H1 (cell line): ENCODE measurements at places on chromosomes 1 and 21. TPM values are rescaled to one million over a fixed set of nuclear protein-coding genes. Genes with fewer than 3 reads are reported as not detected.

The OR14K1 gene
- not detected in 2 replicates for total RNA-seq

DNA sequence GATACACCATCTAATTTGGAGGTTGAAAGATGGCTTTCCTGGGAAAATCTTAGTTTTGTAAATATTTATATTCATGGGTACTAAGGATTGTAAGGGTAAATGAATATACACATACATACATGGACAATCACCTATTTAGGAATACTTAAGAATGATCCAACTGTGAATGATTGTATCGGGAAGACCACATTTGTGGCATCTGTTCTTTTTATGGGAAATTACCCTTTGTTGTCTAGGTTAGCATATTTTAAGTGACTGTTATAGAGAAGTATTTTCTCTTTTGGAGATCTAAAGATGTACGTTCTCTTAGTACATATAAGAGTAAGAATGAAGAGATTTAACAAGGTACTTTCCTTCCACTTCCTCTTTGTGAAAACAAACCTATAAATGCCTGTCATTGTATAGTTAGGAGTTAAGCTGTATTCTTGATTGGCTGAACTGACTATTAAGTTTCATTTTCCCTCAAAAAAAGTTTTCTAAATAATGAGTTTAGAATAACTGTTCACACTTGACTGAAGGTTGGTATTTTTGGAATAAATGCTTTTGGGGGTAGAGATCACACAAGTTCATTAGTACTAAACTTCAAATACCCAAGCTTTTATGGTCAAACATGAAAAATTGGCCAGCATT, 26.7 kb downstream of the SNX7 start:
- no peaks in the 10 kb centered on the region for H3K4me1 ChIP-seq
- DNase-seq, result no peak
- no peak overlapping the region for H3K27ac ChIP-seq
- H3K4me3 ChIP-seq, result no peak overlapping the region

The SIKE1 gene
- total RNA-seq, result 73.2 and 79.9 TPM in 2 replicates

The FAM177B gene
- total RNA-seq, result not detected in 2 replicates

The TTC24 gene
- not detected in 2 replicates for total RNA-seq

The AMPD1 gene
- not detected in 2 replicates for total RNA-seq

The DUSP23 gene
- 45.8 and 48.3 TPM in 2 replicates for total RNA-seq

DNA sequence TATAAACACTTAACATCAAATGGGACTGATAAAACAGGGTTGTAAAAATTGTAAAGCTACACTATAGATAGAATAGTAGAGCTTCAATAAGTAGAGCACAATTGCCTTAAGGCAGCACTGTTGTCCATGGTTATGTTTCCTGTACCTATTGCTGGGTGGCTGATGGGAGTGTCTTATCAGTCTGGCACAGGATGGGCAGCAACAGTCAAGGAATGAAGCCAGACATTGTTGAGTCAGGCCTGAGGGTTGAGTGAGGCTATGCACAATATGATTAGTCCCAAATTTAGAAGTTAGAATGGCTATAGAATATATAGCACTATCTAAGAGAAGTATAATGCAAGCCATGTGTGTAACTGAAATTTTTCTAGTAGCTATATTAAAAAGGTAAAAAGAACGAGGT, 25.0 kb upstream of the CD1D start:
- no peak overlapping the region for H3K27ac ChIP-seq
- no peak overlapping the region for H3K4me3 ChIP-seq
- H3K36me3 ChIP-seq, result no peaks in the 10 kb centered on the region
- no peak for DNase-seq

DNA sequence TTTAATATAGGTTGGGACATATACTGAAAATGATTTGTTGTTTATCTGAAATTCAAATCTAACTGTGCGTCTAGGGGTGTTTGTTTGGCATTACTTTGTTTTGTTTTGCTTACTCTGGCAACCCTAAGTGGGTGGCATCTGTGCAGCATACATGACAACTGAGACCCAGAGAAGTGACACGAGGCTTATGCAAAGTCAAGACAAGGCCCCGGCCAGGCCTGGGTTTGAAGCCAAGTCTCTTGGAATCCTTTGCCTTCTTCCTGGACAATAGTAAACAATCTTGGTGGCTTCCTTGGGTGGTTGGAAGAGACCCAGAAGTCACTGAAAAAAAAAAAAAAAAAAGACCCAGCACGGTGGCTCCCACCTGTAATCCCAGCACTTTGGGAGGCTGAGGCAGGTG, 197.6 kb upstream of the TMEM51 start:
- no peaks in the 10 kb centered on the region for H3K27me3 ChIP-seq
- no peak overlapping the region for H3K4me3 ChIP-seq
- DNase-seq, result no peak
- no peak overlapping the region for H3K27ac ChIP-seq
- no peaks in the 10 kb centered on the region; the same call in 1 of the 2 replicates for H3K4me1 ChIP-seq

The SNRNP40 gene
- total RNA-seq, result 111 and 113 TPM in 2 replicates

GRCh38 chr1:162939035-162939434, 78.1 kb upstream of the CCDC190 start:
- H3K36me3 ChIP-seq, result no peaks in the 10 kb centered on the region
- no peaks in the 10 kb centered on the region for H3K4me1 ChIP-seq
- DNase-seq, result no peak
- H3K27ac ChIP-seq, result no peak overlapping the region

The C1orf87 gene
- total RNA-seq, result 0.29 and 0.41 TPM in 2 replicates

- no peak overlapping the region for H3K27ac ChIP-seq
- H3K27me3 ChIP-seq, result no peaks in the 10 kb centered on the region
- H3K4me1 ChIP-seq, result no peaks in the 10 kb centered on the region
- no peak overlapping the region for H3K4me3 ChIP-seq
Measured at GRCh38 chr1:23451441-23451840, 26.9 kb upstream of the TCEA3 start.

The GSTM3 gene
- total RNA-seq, result 2.2 and 4.3 TPM in 2 replicates

GRCh38 chr1:154117642-154118041, 37.2 kb downstream of the NUP210L start:
- no peak overlapping the region for H3K4me3 ChIP-seq
- H3K27me3 ChIP-seq, result no peaks in the 10 kb centered on the region
- no peaks in the 10 kb centered on the region for H3K4me1 ChIP-seq
- H3K27ac ChIP-seq, result no peak overlapping the region

The SLC1A7 gene
- not detected in 2 replicates for total RNA-seq

The NAV1 gene
- total RNA-seq, result 42.7 and 43.6 TPM in 2 replicates

DNA sequence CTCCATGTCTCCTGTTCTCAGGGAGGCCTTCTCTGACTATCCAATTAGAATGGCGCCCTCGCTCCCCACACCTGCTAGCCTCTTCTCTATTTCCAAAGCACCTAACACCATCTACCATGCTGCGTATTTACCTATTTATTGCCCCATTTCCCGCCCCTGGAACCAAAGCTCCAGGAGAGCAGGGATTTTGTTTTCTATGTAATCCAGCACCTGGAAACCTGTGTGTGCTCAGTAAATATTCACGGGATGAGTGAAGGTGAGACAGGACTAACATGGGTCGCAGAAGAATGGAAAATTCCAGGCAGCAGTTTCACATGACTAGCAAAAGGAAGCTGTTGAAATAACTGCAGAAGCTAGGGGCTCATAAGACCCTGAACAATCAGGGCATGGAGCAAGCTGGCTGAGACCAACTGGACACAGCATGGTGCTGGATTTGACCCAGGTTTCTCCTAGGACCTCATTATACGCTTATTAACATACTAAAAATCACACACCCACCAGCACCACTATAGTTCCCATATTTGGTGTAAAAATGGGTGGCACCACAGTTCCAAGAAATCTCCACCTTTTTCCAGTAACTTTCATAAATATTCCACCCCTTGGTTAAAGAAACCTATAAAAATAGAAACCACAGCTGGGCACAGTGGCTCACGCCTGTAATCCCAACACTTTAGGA, 15.1 kb upstream of the TENT5B start:
- H3K36me3 ChIP-seq, result no peaks in the 10 kb centered on the region
- H3K4me3 ChIP-seq, result no peak overlapping the region
- H3K4me1 ChIP-seq, result peaks cover 17% of the 10 kb centered on the region
- H3K27me3 ChIP-seq, result no peaks in the 10 kb centered on the region
- DNase-seq, result no peak

GRCh38 chr1:214824763-214825162, 221.8 kb downstream of the CENPF start:
- H3K36me3 ChIP-seq, result no peaks in the 10 kb centered on the region
- H3K27me3 ChIP-seq, result no peaks in the 10 kb centered on the region
- H3K4me1 ChIP-seq, result no peaks in the 10 kb centered on the region
- H3K4me3 ChIP-seq, result no peak overlapping the region
- no peak for DNase-seq

DNA sequence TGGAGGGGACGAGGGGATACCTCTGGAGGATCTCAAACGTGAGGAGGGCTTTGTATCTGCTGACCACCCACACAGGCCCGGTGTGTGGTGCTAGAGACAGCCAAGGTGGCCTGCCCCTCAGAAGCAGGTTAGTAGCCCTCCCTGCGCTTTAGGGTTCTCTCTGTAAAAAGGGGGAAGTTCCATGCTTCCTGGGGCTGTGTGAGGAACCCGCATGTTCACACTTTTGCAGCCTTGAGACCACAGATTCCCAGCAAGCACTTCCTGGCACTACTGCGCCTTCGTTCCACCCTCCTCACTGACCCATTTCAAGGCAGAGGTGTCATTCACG, 7.9 kb upstream of the GUCA2B start:
- no peak overlapping the region for H3K27ac ChIP-seq
- no peaks in the 10 kb centered on the region for H3K4me1 ChIP-seq
- H3K27me3 ChIP-seq, result no peaks in the 10 kb centered on the region; the same call in 1 of the 2 replicates
- H3K36me3 ChIP-seq, result no peaks in the 10 kb centered on the region

- no peak overlapping the region for H3K4me3 ChIP-seq
- H3K27me3 ChIP-seq, result no peaks in the 10 kb centered on the region
- H3K27ac ChIP-seq, result no peak overlapping the region
- H3K4me1 ChIP-seq, result peaks cover 3% of the 10 kb centered on the region; the same call in 1 of the 2 replicates
- H3K36me3 ChIP-seq, result no peaks in the 10 kb centered on the region
Measured at GRCh38 chr1:29811727-29812407, 575.5 kb downstream of the PTPRU start.

The IL20 gene
- total RNA-seq, result not detected in 2 replicates

The FGR gene
- total RNA-seq, result 0.22 and 0.36 TPM in 2 replicates

- no peak for DNase-seq
- H3K27ac ChIP-seq, result no peak overlapping the region
- H3K4me3 ChIP-seq, result no peak overlapping the region
- no peaks in the 10 kb centered on the region for H3K36me3 ChIP-seq
- no peaks in the 10 kb centered on the region for H3K4me1 ChIP-seq
Measured at GRCh38 chr1:24596401-24596880, 40.6 kb downstream of the NCMAP start.

The NLRP3 gene
- 0.19 and 0.23 TPM in 2 replicates for total RNA-seq

- no peak overlapping the region for H3K27ac ChIP-seq
- no peaks in the 10 kb centered on the region for H3K27me3 ChIP-seq
- H3K4me1 ChIP-seq, result no peaks in the 10 kb centered on the region
- no peak for DNase-seq
- H3K36me3 ChIP-seq, result no peaks in the 10 kb centered on the region
- H3K4me3 ChIP-seq, result no peak overlapping the region
Measured at GRCh38 chr1:115142616-115143015, 53.3 kb upstream of the TSPAN2 start.

The LAMB3 gene
- 0.50 and 0.67 TPM in 2 replicates for total RNA-seq
